Right hindlimb (tissue), 1 donor: ENCODE measurements at places on chromosomes 6 and 20.

DNA sequence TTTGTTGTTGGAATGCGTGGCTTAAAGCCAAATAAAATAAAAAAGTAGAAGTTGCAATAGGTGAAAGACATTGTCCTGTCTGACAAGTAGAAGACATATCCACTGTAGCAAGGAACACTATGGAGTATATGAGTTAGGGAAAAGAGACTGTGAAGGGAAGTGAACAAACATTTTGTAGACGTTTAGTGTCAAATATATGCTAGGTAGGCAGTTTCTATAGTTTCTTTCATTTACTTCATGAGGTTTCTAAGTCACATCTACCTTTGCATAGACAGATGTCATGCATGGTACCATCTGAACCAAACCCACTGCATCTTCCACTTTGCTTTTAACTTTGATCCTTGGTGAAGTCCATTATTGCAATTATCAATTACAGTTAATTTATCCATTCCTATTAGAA is 9.9 kb downstream of the PRIM2 start:
- no peak for DNase-seq

DNA sequence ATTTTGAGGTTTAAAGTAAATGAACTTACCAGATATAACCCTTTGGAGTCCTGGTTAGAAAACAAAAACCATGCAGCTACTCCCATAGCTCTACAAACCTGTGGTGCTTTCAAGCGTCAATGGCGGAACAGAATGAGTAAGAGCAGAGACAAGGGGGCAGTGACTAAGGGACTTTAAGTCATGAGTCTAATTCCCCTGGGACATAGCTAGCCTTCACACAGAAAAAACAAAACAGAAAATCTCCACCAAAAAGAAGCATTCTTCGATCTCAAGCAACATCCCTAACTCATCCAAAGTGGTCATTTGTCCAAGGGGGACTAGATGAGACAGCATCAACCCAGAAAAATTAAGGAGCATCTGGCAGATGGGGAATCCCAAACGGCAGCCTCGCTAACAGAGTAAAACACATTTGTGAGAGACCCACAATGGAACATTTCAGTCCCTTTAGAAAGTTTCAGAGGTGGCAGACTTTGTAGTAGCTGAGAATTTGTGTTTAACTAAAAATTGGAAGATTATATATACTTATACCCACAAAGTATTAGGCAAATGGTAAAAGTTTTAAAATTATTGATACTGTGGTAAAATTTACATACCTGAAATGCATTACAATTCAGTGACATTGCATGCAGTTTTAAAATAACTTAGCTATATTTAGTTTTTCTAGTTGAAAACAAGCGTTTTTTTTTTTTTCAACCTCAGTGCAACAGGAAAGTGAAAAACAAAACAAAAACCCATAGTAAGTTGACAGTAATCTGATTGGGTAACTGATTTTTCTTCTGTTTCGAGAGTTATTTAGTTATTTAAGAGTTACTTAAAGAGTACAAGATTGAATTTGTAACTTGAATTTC is 67.5 kb downstream of the KCNQ5 start:
- no peak for DNase-seq

DNA sequence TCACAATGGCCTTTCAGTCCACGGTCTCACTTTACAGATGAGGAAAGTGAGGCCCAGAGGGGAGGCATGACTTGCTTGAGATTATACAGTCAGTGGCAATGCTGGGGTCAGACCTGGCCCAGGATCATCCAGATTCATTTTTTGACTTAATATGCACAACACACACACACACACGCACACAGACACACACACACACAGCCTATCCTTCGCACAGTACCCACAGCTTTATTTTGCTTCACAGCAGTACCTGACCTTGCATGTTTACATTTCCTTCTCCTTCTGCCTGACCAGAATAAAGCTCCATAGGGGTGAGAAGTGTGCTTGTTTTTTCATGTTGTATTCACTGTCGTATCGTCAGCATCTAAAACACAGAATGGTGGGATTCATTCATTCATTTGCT is 79.8 kb downstream of the VEGFA start:
- no peak for DNase-seq

DNA sequence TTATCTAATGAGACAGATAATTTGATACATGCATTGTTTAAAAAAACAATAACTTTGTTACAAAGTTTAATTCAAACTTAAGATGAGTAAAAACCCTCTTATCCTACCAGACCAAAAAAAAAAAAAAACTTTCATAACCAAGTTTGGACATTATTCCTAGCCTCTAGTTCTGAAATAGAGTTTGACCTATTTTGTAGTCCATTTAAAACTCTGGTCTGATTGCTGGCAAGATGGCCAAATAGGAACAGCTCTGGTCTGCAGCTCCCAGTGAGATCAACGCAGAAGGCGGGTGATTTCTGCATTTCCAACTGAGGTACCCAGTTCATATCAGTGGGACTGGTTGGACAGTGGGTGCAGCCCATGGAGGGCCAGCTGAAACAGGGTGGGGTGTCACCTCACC is 125.9 kb downstream of the FRK start:
- DNase-seq, result no peak

- DNase-seq, result no peak
Measured at GRCh38 chr20:3739054-3739925, 6.8 kb downstream of the HSPA12B start.

- no peak for DNase-seq
Measured at GRCh38 chr20:9027626-9028025, 41.3 kb upstream of the PLCB4 start.

DNA sequence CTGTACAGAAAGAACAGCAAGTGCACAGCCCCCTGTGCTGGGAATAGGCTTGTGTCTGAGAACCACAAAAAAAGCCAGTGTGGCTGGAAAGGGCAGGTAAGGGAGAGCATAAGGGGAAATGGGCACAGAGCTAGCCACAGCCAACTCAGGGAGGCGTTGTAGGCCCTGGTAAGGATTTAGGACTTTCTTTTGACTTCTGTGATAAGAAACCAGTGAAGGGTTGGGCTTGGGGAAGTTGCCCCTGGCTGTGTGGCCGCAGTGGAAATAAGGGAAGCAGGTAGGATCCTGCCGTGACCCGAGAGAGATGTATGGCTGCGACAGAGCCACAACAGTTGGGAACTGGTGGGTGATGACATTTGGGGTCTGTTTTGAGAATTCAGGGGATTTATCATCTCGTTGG is 30.0 kb upstream of the PHACTR2 start:
- no peak for DNase-seq
